AG09309 (cell line): ENCODE measurements at places on chromosomes 5 and 9.

GRCh38 chr9:24451346-24451745, 94.4 kb downstream of the IZUMO3 start:
- no peak for DNase-seq

DNA sequence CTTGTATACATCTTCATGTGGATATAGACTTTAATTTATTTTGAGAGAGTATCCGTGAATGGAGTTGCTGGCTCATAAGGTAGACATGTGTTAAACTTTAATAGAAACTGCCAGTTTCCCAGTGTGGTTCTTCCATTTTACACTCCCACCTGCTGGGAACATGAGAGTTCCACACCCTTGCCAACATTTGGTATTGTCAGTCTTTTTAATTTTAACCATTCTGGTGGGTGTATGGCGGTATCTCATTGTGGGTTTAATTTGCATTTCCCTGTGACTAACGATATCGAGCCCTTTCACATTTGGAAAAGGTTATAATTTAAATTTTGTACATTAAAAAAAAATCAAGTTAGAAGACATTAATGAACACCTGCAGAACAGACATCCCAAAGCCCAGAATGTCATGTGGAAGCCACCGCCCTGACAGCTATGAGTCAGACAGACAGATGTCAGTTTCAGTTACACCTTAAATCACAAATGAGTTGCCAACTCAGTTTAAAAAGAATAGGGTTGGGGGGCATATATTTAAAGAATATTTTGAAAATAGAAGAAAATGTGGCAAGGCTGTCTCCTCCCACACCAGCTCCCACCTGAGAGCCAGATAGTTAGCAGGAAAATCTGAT, 36.9 kb downstream of the ANKRD33B start:
- DNase-seq: no peak

GRCh38 chr9:121633119-121633714, 18.2 kb upstream of the DAB2IP start:
- DNase-seq: no peak

DNA sequence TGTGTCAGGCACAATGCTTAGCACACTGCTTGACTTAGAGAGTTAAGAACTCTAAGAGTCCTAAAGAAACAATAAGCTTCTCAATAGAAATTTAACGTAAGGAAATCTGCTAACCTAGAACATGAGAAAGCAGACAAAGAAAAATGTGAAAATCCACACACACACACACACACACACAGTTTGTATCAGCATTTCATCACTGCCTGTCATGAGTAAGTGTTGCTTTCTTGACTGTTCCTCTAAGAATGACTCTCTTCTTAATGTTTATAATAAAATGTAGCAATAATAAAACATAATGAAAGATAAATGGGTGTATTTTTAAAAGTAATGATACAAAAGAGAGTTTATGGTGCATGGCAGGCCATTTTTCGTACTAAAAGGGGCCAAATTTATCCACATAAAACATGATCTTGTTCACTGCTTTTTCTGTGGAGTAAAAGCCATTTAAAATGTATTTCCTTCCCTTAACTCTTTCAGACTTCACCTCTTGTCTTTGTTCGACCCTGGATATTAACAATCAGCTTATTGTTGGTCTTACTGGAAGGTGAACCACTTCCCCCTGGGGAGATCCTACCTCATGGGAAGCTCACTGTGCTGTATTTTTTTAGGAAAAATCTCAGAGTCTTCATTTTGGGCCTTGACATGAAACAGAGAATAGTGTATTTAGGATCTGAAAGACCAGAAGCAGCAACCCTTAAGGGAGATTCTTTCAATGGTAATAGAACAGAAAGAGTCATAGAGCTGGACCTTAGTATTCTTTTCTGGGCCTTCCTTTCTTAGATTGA, 107.3 kb upstream of the ANKRD55 start:
- no peak for DNase-seq

DNA sequence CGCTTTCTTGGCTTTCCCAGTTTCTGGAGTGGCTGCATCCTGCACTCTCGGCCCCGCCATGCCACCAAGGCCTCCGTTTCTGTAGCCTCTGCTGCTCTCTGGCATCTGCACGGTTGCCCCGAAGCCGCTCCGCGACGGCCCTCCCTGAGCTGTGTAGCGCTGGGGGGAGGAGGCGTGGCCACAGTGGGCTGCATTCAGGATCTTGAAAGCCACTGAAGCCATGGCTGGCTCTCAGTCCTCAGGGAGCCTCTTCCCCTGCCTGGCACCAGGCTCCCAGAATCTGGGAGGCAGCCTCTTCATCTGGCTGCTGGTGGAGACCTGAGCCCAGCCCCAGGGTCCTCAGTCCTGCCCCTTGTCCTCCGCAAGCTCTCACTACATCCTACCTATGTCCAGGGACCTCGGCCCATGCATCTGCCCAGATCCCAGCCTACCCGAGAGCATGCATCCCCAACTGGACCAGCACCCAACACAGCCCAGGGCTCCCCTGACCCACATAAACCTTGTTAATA, 25.1 kb downstream of the PAEP start:
- no peak for DNase-seq

- DNase-seq: no peak
Observed at GRCh38 chr5:893137-893506, 438 bp downstream of the TRIP13 start.

GRCh38 chr9:70134360-70134759, 90.7 kb downstream of the MAMDC2 start:
- no peak for DNase-seq

DNA sequence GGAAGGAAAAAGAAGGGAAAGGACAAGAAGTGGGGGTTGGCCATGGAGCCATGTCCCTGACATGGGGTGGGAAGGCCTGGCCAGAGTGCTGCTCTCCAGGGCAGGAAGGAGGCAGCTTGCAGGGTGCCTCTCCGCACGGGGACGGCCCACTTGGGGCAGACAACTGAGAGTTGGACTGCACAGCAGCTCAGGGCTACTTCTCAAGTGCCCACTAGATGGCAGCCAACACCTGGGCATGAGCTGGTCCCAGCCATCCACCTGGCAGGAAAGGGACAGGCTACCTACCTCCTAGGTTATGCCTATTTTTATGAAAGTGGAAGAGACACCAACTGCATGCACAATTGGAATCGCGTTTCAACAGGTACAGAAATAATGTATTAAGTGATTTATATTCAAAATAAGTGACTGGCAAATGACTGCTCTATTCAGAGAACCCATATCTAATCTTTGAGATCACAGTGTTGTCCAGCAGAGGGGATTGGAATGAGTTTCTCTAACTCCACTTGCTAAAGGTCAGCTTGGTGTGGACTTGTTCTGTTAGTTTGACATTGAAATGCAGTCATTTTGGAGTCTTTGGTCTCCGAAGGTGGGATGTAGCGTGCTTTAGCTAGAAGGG, 113.4 kb downstream of the SYK start:
- no peak for DNase-seq

- DNase-seq: no peak
Observed at GRCh38 chr9:13957089-13957488, 356.9 kb downstream of the NFIB start.

GRCh38 chr5:669111-669841, 23.9 kb downstream of the TPPP start:
- no peak for DNase-seq
